Stimulated activated CD4-positive, alpha-beta T cell treated with anti-CD3 and anti-CD28 coated beads, Interleukin-15, amount 100 ng/mL, for 1 hour (primary cell): ENCODE measurements at places on chromosomes 16 and 17.

DNA sequence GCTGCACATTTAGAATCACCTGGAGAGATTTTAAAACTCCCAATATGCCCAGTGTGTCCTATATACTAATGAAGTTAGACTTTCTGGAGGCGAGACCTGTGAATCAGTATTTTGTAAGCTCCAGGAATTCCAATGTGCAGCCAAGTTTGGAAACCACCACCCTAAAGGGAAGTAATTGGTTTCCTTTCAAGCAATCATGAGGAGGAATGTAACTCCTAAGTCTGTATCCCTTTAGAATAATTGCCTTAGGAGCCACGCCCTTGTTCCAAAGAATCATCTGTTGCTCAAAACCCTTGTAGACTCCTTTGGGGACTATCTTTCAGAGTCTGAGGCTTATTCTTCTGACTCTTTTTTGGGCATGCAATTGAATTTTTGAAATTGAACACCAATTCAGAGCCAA is 84.4 kb downstream of the DNAH9 start:
- DNase-seq = no peak

DNA sequence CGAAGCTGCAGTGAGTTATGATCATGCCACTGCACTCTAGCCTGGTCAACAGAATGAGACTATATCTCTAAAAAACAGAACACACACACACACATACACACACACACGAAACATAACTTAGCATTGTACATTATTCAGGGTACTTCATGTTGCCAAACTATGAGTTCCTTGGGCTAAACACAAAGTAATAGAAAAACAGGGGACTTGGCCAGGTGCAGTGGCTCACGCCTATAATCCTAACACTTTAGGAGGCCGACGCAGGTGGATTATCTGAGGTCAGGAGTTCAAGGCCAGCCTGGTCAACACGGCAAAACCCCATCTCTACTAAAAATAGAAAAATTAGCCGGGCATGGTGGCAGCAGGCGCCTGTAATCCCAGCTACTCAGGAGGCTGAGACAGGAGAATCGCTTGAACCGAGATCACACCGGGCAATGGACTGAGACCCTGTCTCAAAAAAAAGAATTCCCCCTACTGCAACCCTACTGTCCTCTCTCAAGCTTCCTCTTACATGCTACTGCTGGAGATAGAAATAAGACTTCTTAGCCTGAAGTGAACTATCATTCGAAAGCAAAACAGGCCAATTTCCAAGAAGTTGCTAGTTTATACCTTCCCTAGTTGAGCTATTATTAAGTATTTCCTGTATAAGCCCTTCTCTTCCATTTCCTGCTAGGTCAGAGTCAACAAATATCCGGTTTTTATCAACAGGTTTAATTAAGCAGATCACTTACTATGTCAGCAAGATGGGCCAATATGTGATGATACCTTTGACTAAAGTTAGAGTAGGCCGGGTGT is 7.2 kb downstream of the LSM12 start:
- DNase-seq = no peak

DNA sequence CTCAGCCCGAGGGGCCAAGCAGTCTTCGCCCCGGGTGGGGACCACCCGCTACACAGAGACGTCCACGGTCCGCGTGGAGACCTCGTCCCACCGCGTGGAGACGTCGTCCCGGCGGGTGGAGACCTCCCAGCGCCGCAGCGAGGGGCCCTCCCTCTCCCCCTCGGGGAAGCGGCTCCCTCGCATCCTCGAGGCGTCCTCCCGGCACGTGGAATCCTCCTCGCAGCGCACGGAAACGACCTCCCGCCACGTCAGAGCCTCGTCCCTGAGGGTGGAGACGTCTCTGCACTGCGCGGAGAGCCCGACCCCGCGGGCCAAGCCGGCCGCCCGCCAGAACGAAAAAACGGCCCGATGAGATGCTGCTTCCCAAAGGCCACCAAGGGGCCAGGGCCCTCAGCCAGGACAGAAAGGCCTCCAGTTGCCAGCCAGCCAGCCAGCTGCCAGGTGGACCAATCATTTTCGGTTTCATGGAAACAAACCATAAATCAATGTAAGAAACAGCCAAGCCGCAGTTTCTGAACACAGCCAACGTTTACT is 424 bp downstream of the C17orf100 start:
- no peak for DNase-seq

DNA sequence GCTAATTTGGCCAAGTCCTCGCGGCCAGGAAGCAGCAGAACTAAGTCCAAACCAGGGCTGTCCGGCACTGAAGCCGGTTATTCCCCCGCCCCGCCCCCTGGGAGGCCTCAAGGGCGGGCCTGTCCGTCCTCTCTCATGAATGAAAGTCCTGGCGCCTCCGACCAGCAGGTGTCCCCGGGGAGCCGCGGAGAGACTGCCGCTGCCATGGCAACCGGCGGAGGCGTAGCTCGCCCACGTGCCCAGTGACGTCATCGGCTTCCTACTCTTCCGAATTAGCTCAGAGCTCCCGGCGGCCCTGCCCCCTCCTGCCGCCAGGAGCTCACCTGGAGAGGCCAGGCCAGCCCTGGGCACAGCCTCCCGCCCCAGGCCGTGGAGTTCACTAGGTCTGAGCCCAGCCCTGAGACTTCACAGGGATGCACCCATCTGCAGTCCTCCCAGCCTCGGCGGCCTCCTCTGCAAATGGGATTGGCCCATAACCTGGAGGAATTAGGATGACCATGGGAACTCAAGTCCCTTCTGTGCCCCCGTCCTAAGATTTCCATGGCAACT is 1.3 kb downstream of the SPATA2L start:
- DNase-seq = peak; percentile 96

- no peak for DNase-seq
These were observed 6.6 kb downstream of the CHST5 start for GRCh38 chr16:75529056-75529905.

DNA sequence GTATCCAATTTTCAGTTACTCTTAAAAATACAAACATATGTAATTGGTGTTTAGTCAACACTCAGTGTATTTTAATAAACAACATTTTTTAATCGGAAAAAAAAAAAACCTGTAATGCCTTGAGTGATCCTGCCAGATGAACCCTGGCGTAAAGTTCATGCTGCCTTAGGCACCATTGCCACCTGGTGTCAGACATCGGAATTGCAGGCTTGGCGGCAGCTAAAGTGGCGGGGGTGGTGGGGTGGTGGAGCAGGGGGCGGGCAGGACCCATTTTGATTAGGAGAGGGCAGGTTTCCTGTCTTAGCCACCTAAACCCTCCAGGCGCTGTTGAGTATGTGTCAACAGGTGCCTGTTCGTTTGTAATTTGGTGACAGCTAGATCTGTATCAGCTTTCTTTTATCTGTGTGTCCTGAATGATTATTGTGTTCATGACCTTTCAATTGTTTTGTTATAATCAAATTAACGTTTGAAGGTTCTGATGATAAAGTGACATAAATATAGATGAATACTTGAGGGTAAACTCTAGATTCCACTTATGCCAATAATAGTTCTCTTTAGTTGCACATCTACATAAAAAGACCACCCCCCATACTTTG is 588.7 kb downstream of the CDH13 start:
- DNase-seq = no peak

DNA sequence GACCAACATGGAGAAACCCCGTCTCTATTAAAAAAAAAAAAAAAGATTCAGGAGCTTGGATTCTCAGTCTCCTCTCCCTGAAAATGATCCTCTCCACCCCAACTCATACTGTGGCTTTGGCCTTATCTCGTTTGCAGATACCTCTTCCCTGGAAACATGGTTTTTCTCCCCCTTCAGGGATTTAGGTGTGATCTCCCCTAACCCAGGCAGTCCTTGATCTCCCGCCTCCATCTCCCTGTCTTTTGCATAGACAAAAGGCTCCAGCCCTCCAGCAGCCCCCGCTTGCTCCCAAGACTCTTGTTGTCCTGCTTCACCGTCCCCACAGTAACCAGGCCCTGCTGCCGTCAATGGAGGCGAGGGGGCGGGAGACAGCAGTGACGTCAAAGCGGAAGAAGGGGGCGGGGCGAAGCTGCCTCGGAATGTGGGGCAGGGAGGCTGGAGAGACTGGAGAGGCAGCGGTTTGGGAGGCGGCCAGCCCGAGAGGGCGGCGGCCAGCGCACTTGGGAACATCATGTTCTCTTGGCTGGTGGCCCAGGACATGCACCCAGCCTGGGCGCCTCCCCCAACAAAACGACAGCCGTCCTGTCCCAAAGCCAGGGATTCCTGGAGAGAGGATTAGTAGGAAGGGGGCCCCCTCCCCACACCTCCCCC is 1.9 kb upstream of the PER1 start:
- DNase-seq = peak; percentile 75

- no peak for DNase-seq
These were observed 196.4 kb downstream of the CCDC182 start for GRCh38 chr17:57548421-57549410.

DNA sequence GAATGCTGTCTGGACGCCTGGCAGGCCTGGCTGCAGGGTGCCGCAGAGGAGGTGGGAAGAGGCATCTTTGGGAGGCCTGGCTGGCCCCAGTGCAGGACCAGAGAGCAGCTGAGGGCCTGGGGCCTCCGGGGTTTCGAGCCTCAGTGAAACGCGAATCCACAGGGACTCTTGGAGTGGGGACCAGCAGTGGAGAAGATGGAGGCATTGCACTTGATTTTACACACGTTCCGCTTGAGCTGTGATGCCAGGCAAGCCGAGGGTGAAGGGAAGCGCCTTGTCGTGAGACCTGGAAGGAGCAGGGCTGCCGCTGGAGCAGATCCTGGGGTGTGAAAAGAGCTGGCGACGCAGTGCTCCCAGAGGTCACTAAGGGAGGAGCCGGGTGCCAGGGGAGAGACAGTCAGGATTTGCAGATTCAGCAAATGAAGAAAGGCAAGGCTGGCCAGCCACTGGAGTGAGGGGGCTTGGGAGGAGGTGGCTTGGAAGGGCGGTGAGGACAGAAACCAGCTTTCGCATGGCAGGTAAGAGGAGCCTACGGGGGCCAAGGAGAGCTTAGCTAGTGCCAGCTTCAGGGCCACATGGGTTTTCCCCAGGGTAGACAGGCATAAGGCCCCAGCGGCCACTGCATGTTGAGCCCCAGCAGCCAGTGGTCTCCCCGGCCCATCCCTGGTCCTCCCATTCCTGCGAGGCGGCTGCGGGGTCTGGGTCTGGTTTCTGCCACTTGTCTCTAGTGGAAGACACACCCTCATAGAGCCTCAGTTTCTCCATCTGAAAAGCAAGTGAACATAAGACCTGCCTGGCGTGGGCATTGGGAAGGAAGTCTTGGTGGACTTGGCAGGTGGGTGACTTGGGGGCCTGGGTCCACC is 175.2 kb upstream of the CHMP6 start:
- DNase-seq = no peak

DNA sequence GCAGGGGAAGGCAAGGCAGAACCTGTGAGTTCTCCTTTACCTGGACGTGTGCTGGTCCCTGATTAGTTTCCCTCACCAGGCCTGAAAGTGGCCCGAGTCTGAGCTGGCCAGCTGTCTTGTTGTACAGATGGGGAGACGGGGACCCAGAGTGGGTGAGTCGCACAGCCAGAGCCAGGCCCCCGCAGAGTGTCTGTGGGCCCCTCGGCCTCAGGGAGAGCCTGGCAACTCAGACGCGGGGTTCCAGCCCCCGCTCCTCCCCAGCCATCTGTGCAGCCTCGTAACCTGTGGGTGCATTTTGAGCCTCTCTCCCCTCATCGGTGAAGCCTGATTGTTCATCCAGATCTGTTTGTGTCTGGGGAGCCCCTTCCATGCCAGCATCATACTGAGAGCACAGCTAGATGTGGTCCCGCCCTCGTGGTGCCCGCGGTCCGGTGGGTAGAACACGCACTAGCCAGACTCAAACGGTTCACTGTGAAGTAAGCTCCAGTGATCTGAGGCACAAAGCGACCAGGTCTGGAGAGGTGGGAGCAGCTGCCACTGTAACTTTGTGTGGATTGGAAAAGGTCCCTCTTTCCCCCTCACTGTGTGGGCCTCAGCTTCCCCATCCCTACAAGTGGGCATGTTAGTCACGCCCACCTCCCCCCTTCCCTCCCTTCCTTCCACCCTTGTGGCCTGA is 6.0 kb upstream of the NDRG4 start:
- no peak for DNase-seq

DNA sequence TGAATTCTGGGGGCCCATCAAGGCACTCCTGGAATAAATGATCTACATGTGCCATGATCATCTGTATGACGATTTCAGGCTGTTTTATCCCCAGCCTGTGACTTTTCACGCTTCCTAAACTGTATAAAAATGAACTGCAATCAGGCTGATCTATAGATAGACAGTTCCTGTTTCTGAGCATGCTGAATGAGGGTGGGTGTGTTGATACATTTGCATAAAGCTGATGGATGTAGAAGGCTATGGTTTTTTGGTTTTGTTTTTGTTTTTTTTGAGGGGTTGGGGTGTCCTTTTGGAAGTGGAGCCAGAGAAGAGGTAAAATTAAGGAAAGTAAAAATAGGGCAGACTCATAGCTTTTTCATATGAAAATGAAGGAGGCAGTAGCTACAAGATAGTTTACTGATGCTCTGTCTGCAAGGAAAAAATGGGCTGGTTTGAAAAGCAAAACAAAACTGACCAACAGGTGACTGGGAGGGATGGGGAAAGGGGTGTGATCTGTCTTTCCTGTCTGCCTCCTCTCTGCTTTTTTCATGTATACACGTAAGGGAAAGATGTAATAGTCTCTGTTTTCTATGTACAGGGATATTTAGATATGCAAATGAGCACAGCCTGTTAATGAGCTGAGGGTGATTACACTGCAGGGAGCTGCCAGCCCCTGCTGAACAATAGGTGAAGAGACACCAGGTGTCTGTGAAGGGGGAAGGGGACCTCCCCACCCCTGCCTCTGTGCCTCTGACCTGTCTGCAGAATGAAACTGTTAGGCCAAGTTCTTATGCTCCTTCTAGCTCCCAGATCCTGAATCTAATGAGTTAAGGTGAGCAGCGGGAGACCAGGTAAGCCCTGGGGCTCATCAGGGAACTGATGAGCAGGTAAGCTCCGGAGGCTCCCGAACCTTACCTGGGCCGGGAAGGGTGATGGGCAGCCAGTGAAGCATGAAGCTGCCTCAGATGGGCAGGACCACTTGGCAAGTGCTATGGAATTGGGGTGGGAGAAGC is 46.6 kb upstream of the LYRM9 start:
- DNase-seq = no peak

GRCh38 chr17:40515011-40515410 is 13.6 kb upstream of the TNS4 start:
- DNase-seq = no peak

- no peak for DNase-seq
These were observed 21.4 kb downstream of the GGNBP2 start for GRCh38 chr17:36566081-36566480.

GRCh38 chr16:85612801-85613603 is at the start of gene GSE1:
Gene GSE1, plus strand, starts transcription at chr16:85613322. Its CDS starts 70 bp downstream, at chr16:85613392.
- peak; percentile 34 for DNase-seq

GRCh38 chr17:49850772-49851386 is 3.0 kb upstream of the TAC4 start:
- no peak for DNase-seq

GRCh38 chr16:55294931-55295342 is 29.1 kb upstream of the IRX6 start:
- no peak for DNase-seq

DNA sequence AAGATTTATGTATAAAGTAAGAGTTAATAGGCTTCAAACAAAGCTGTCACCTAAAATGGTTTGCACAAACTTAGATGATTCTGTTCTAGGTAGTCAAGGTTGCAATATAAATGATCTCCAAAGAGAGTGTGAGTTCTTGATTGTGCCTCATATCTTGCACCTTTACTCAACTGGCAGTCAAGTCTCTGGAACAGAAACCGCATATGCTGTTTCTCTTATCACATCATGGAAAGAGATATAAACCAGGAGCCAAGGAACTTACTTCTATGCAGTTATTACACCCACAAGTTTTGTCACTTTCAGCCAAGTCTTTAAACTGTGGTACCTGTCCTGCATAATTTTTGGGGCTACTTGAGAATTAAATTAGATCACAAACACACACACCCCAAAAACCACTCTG is 5.2 kb downstream of the SSH2 start:
- no peak for DNase-seq

GRCh38 chr17:1880851-1881630 is 51.2 kb downstream of the RPA1 start:
- no peak for DNase-seq
